Neuronal stem cell (in vitro differentiated cells): ENCODE measurements at places on chromosomes 7 and 10.

- DNase-seq, result no peak
These were observed 292.4 kb upstream of the MYO3A start for GRCh38 chr10:25641595-25641994.

- no peak for DNase-seq
These were observed 199.2 kb downstream of the IMMP2L start for GRCh38 chr7:111363099-111363498.

- DNase-seq, result no peak
These were observed 281.0 kb downstream of the RPS24 start for GRCh38 chr10:78314651-78315050.

GRCh38 chr10:112752288-112752687, 197.8 kb upstream of the TCF7L2 start:
- no peak for DNase-seq

DNA sequence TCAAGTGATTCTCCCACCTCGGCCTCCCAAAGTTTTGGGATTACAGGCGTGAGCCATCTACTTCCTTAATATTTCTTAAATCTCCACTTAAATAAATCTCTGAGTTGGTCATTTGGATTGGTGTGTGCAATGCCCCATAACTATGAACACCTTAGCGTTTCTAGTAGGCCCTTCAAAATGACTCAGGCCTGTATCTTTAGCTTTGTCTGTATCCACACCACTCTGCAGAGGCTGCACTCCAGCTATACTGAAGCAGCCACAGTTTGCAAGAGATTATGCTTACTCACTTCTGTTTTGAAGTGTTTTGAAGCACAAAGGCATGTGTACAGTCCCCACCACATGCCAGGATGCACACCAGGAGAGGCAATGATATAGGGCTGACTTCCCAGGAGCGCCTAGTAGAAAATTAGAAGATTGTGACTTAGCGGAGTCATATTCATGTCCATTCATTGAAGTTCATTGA, 2.4 kb upstream of the ST7 start:
- DNase-seq, result no peak

DNA sequence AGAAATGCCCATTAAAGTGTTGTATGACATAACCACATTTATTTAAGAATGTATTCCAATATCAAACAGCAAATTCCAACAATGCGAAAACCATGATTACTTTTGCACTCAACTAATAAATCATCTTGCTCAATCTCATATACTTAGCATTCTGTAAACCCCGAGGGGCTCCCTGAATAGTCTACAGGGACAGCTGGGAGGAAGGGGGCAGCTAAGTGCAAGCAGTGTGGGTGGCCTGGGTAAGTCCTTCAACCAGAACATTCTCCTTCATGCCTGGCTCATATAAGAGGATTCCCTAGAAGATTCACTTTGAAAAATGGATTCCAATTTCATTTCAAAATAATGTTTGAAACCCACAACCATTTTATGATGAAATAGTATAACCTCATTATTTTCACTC, 355.5 kb downstream of the CDC14C start:
- no peak for DNase-seq

DNA sequence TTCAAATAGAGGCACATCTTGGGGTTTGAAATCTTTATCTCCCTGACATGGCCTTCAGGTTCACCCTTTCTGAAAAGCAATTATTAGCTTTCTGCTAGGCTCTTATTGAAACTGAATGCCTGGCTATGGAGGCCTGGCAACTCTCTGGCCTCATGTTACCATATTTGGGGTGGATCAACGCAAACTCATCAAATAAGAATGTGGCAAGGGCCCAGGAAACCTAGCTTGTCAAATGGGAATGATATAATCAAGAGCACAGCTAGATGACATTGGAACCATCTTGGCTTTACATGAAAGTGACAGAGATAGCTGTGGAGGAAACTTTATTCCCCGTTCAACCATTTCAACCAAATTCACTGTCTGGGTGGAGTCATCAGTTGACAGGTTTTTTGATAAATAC, 202.8 kb upstream of the SMIM30 start:
- DNase-seq, result no peak

DNA sequence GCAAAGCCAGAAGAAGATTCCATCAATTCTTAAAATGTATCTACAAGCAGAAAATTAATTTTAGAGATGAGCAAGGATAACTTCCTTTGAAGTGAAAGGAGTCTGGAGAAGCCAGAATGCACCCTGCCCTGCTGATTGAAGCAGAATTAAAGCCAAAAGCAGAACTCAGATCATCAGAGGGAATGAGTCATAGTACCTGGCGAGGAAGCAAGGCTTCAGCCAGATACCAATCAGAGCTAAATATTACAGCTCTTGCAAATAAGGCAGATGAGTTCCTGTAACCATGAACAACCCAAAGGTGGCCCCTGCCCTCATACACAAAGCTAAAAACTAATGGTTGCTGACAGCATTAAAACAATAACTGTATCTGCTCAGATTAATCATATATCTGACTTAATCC, 10.4 kb downstream of the HTR7 start:
- DNase-seq, result no peak

DNA sequence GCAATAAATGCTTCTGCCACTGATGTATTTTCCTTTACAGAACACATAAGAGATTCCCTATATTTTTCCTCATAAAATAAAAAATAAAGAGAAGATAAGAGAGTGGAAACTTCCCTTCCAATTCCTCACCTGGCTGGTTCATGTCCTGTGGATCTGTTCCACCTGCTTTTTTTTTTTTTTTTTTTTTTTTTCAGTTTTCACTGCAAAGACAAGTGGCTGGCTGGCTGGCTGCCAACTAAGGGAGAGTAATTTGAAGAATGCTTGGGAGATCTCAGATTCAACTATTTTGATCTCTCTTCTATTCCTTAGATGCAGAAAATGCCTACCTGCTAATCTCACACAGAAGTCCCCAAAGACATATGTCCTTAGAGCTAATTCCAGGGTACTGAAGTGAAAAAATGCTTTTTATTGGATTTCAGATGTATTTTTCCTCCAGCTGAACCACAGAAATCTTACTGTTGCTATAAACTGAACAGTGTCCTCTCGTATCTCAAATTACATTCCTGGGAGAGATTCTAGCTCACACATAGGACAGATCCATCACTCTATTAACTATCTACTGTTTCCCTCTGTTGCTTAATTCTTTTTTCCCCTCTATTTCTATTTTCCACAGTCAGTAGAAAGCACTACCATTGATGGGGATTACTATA, 120.8 kb downstream of the NRCAM start:
- DNase-seq, result no peak

- DNase-seq, result no peak
These were observed 29.3 kb upstream of the FOXL3 start for GRCh38 chr7:260441-261281.

GRCh38 chr7:132075515-132075914, 500.8 kb downstream of the PLXNA4 start:
- DNase-seq, result no peak

DNA sequence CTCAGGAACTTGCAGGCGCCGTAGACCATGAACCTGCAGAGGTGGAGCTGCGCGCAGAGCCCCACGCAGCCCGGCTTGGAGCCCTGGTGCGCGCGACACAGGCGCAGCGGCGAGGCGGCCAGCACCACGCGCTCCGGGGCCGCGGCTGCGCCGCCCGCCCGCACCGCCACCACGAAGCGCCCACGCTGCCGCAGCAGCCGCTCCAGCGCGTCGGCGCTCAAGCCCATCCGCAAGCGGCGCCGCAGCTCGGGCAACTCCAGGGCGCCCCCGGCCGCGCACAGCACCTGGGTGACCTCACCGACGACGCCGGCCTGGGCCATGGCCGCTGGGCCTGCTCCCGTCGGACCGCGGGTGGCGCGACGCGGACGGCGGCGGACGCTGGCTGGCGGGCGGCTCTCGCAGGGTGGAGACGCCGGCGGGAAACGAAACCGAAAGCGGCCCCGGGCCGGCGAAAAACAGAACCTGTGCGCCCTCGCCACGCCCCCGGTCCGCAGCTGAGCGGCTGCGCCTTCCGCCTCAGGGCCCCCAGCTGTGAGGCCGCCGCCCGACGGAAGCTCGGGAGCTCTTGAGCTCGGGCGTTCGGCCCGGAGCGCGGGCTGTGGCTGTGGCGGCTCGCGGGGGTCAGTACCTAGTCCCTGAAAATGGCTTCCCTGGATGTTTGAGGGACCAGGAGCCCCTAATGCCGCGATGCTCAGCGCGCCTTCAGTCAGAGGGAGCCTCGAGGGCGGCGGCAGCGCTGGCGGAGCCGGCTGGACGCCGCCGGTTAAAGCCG, at the start of gene PARP12:
PARP12 (minus strand) TSS at position 424 of the 772 bp plus-strand sequence; CDS start at position 320, 104 bp downstream.
- peak; percentile 27 for DNase-seq

GRCh38 chr7:7524121-7524520, 11.6 kb downstream of the COL28A1 start:
- no peak for DNase-seq

DNA sequence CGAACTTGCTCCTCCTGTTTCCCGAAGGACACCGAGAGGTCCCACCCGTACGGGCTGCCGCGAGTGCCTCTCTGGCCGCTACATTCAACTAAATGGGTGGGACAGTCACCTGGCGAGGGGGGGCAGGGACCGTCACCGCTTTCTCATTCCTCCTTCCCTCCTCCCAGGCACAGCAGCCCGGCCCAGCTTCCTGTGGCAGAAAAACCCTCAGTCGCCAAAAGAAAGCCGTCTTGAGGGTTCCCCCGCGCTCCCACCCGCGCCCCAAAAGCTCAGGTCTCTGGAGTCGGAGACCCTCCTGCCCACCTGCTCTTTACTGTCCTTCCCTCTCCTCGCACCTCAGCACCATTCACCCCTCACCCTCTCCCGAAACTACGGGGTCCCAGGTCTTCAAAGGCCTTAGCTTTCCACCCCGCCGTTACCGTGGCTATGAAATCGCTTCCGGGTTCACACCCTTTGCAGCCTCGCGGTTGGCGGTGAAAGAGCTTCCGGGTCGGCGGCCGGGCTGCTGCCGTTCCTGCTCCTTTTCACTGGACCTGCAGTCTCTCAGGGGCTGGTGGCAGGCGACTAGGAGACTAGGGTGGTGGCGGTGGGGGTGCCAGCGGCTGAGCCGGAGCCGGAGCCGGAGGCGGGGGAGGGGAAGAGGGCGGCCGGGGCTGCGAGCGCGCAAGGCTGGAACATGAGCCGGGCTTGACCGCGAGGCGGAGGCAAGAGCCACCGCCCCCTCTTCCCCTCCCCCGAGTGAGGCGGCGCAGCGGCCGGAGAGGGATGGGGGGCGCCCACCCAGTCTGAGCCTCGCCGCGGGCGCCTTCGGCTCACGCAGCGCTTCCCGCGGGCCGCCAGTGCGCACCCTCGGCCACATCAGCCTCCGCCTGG, at the start of the genes ANKIB1 and KRIT1:
ANKIB1 (plus strand) TSS at position 488 of the 873 bp plus-strand sequence. CDS start 49,005 bp downstream, outside the sequence.
KRIT1 (minus strand) TSS at position 428 of the 873 bp plus-strand sequence. CDS start 3,779 bp downstream, outside the sequence.
- peak; percentile 83 for DNase-seq
